RPMI7951 (cell line): ENCODE measurements at places on chromosomes 3 and 15.

- no peak for DNase-seq
These were observed 266.8 kb downstream of the ABHD5 start for GRCh38 chr3:43957553-43957952.

DNA sequence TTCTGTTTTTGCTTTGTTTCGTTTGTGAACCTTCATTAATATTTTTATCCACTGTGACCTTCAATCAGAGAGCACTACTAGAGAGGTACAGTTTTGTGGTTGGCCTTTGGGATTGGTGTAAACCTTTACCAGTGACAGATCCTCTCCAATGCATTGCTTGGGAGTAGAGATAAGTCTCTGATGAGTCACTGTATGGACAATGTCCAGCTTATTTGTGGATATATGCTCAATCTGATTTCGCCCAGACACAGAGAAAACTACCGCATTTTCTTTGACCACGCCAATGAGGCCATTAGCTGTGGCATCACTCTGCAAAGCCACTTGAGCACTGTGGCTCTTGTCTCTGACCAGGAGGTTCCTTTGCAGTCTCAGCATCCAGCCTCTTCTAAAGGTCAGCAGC is 964.7 kb downstream of the TUSC7 start:
- DNase-seq: no peak

GRCh38 chr3:134464689-134465365 is 21.0 kb downstream of the ANAPC13 start:
- no peak for DNase-seq

DNA sequence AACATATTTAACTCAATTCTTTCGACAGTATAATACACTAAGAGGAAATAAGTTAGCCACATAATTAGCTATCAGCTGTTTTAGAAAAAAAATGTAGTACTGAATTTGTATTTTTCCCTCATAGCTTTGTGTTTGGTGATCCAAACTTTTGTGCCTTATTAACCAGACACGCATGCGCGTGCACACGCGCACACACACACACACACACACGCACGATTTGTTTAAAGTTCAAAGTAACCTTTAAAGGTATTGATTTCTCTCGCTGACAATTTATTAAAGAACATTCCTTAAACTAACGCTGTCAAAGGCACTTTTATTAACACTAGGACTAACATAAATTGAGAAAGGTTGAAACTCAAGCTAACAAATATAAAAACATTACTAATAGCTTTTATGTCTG is 198.9 kb downstream of the ROBO1 start:
- DNase-seq: no peak

DNA sequence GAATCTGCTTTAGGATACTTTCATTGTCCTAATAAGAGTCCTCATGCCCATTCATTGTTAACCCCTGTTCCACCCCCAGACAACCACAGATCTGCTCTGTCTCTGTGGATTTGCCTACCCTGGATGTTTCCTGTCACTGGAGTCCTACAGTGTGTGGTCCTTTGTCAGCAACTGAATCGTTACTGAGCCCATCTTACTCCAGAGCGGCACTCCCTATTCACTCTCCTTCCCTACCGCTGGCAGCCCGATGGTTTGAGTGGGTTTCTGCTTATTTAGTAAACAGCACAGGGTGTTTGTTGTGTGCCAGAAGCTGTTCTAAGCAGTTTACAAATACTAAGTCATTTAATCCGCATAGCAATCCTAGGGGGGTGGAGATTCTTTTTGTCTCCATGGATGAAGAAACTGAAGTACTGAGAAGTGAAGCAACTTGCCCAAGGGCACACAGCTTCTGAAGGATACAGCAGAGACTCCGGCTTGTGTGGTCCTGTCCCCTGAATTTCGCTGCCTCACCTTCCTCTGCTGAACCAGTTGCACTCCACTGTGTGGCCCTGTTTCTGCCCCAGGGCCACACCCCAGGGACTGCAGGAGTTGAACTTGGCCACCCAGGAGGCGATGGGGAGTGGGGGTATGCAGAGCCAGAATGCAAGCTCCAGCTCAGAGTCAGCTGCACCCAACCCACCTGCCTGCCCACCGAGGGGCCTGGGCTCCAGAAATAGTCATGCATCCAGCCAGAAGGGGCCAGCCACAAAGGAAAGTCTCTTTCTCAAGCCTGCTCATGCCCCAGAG is 56.5 kb upstream of the SLC6A1 start:
- DNase-seq: no peak

DNA sequence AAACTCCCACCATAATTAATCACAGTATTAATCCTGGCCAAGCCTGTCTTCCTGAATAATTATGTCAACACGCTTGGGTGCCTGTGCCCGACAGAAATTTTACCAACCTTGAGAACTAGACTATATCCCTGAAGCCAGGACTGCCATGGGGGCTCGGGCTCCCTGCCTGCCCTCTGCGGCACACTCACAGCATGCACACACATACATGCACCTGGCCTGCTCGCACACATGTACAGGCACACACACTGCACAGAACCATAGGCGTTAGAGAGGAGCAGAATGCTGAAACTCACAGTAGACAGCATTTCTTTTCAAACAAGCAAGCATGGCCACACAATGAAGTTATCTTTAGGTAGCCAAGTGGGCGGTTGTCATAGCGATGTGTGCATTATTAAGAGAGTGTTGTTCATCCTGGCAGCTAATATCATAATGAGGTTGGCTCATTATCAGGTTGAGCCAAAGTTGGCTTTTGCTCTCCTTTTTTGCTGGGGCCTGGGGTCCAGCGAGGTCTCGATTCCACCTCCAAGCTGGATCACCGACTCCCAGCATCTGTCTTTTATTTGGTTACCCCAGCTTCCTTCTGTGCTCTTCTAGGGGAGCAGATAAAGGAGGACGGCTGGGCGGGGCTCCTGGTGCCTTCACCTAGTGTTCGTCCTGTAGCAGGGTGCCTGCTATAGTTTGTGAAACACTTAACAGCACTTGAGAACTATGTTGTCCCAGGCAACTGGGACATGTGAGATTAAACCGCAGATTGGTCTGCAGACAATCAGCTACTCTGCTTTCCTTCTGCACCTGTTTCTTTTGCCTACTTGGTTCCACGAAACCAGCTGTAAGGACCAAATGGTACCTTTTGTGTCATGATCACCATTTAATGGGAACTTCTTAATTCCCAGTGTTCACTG is 91.4 kb downstream of the ZNF621 start:
- no peak for DNase-seq

DNA sequence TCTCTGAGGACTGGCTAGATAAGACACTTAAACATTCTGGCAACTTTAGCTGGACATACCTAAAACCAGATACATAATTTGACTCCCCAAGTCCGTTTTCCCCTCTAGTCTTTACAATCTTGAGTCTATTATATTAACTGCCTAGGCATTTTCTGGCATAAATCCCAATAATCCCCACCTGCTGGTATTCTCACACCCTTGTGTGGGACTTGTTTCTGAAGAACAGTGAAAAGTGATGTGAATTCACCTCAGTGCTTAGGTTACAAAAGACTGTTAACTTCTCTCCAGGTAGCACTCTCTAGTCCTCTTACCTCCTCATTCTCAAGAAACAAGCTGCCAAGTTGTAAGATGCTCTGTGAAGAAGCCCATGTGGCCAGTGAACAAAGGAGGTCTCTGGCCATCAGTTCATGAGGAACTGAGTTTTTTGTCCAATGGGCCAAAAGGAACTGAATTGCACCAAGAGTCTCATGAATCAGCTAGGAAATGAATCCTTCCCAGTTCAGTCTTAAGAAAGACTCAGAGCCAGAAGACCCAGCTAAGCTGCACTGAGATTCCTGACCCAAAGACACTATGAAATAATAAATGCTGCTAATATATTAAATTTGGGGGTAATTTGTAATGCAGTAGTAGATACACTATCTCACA is 4.1 kb downstream of the OSBPL11 start:
- DNase-seq: no peak

DNA sequence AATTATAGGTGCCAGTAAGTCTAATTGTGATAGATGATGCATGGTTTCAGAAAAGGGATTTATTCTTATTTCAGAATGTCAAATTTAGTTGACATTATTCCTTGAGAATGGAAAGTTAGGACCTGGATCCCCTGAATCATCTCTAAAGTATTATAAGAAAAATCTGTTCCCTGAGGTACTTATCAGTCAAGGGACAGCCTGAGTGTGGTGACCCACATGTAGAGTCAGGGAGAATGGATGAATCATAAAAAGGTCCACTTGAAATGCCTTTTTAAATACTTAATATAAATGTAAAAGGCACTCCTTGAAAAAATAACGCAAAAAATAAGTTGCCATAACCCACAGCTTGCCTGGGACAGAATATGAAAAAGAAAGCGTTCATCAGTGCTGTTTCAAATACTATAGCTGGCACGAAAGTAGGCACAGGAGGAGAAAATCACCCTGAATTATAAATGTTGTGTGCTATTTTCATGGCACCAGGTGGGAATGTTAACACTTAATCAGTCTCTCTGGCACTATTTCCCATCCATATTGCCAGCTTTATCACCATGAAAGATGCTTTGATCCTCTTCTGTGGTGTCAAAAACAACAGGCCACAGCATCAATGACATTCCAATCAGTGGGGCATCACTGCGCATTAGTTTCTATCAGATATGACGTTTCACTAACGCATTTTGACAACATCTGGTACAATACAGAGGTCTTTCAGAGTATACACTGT is 208.5 kb downstream of the EPHA3 start:
- DNase-seq: no peak

GRCh38 chr3:141203866-141204265 is 27.8 kb upstream of the PXYLP1 start:
- no peak for DNase-seq

DNA sequence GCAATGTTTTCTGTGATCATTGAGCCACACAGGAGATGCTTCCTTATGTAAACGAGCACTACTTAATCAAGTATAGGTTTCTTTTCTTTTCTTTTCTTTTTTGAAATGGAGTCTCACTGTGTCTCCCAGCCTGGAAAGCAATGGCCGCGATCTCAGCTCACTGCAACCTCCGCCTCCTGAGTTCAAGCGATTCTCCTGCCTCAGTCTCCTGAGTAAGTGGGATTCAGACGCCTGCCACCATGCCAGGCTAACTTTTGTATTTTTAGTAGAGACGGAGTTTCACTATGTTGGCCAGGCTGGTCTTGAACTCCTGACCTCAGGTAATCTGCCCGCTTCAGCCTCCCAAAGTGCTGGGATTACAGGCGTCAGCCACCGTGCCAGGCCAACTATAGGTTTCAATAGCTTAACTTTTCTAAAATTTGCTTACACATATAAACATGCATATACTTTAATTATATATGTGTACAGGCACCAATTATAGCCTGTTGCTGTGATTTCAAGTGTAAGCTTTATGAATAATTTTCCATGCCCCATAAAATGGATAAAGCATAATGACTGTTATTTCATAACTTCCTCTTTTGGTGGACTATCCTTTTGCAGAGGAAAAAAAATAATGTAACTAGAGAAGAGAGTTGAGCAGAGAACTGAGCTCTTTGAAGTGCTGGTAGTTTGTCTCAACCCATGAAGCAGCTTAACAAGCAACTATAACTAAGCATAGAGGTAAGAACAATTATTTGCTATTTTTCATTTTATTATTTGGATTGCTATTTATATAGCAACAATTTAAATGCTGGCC is 24.8 kb upstream of the MBNL1 start:
- no peak for DNase-seq

GRCh38 chr3:175729466-175729865 is 870.3 kb downstream of the NAALADL2 start:
- DNase-seq: no peak
